CD4-positive, alpha-beta T cell treated with Interleukin-15 for 1 hour (primary cell): ENCODE measurements at places on chromosomes 4 and X.

GRCh38 chr4:16826406-16826910 lies 72.0 kb downstream of the LDB2 start:
- DNase-seq, result no peak

GRCh38 chrX:64186974-64187761 lies 18.3 kb downstream of the AMER1 start:
- DNase-seq, result no peak

- DNase-seq, result no peak
Measured at GRCh38 chr4:107548211-107548905, 171.7 kb downstream of the PAPSS1 start.

- no peak for DNase-seq
Measured at GRCh38 chr4:19324184-19324583, 927.5 kb upstream of the SLIT2 start.

DNA sequence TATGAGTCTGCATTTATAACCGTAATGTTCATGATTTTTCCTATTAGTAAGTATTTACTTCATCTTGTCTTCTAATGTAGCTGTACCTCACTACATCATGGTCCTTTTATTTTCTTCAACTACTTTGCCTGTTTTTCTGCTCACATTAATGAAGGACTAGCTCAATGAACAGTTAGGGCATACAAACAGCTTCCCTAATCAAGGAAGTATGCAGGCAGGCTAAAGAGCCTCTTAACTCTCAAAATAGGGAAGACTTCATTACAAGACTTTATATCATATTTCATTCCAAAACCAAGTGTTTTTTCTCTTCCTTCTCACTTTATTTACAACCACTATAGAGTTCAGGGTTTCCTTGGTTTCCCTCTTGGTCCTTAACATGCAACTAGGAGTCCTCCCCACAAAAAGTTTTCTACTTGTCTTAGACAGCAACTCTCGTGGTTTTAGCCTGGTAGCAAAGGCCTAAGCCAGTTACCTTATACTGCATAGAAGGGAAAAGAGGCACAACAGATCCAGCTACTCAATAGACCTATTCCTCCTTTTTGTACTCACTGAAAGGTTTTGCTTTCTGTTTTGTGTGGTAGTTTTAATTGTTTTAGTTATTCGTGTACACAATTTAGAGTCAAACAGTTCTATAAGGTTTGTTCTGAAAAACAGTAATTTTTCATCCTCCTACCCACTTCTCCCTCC lies 40.8 kb downstream of the SMIM14 start:
- no peak for DNase-seq

- no peak for DNase-seq
Measured at GRCh38 chrX:108310506-108310905, 127.7 kb downstream of the COL4A6 start.
